ENCODE measurements at places on chromosomes 7 and 10.
A peak's percentile ranks its signal among the peaks of the same experiment; 100 is the strongest.

GRCh38 chr10:132113206-132113605 lies 47.5 kb downstream of the JAKMIP3 start:
- peak; percentile 74 for DNase-seq

DNA sequence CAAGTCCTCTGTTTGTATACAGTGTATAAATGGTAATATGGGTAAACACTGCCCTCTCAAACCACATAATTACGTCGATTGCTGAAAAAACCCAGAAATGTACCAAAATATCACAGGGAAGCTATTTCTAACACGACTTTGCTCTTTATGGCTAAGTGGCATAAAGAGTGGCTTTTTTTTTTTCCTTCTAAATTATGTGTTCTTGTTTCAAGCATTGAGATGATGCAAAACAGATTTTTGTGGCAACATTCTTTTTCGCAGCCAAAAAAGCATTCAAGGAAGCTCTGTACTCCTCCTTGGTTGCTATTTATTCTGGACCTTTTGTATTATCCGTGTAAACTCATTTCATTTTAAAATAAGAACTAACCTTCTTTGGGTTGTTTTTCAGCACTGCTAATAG lies 138.9 kb downstream of the VTI1A start:
- DNase-seq = no peak

DNA sequence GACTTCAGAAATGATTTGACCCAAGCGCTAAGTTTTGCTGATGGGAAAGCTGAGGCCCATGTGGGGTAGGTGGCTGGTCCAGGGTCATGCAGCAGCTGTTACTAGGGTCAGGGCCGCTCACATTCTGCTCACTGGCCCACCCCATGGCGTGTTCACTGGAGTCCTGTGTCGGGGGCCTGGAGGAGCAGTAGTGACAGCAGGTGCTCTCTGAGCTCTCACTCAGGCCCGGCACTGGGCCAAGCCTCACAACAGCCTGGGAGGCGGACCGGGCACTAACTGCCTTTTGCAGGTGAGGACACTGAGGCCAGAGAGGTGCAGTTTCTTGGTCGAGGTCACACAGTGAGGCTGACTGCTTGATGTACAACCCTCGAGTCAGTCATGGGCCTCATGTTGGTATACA lies 82.7 kb downstream of the GLRX3 start:
- no peak for DNase-seq

- DNase-seq = no peak
These were observed 135.8 kb downstream of the ARID5B start for GRCh38 chr10:62037166-62037831.

DNA sequence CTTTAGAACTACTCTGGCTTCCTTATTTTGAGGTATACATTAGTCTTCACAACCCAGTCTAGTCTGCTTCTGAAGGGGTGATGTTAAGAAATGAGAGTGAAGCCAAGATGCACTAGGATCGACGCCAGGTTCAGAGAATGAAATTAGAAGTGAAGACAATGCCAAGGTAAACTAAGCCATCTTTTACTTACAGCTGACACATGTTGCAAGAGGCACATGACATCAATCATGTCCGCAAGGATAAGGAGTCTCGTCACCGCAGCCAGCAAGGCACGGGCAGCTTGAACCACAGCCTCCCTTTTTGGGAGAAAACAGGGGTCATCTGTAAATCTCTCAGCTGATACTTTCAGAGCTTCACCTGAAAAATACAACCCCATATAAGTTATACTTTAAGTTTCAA lies 156.7 kb downstream of the CTNNA3 start:
- DNase-seq = no peak

- no peak for DNase-seq
These were observed 39.4 kb downstream of the CSGALNACT2 start for GRCh38 chr10:43177595-43177994.

GRCh38 chr10:89421018-89421476 lies 6.7 kb downstream of the IFIT5 start:
- DNase-seq = no peak

DNA sequence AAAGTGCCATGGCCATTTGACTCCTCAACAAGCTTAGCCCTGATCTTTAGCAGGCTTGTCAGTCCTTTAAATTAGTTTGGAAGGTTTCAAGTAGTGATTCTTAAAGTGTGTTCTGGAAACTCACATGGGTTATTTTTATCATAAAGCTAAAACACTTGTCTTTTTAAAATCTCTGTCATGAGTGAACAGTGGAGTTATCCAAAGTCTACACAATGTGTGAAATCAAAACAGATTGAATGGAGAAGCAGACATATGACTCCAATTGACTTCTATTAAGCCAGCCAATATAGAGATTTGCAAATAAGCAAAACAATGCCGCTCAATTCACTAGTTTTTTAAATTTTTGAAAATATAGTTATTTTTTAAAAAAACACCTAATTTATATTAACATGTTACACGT lies 53.3 kb upstream of the SORCS3 start:
- DNase-seq = no peak

GRCh38 chr7:29278337-29279069 lies 83.9 kb downstream of the CHN2 start:
- no peak for DNase-seq

DNA sequence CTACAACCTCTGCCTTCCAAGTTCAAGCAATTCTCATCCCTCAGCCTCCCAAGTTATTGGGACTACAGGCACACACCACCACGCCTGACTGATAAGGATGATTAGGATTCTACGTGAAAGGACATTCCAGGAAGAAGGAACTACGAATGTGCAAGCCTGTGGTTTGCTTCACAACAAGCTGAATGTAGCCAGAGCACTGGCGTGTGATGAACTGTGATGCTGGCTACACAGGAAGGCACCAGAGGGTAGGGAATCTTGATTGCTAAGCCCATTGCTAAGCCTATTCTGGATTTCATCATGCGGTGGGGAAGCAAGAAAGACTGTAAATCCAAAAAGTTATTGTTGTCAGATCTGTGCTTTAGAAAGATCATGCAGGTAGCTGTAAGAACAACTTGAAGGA lies 72.3 kb upstream of the SRRM3 start:
- no peak for DNase-seq

- no peak for DNase-seq
These were observed 89.3 kb upstream of the ARID5B start for GRCh38 chr10:61812052-61812721.

GRCh38 chr7:131967216-131967730 lies 410.8 kb upstream of the PODXL start:
- DNase-seq = no peak

DNA sequence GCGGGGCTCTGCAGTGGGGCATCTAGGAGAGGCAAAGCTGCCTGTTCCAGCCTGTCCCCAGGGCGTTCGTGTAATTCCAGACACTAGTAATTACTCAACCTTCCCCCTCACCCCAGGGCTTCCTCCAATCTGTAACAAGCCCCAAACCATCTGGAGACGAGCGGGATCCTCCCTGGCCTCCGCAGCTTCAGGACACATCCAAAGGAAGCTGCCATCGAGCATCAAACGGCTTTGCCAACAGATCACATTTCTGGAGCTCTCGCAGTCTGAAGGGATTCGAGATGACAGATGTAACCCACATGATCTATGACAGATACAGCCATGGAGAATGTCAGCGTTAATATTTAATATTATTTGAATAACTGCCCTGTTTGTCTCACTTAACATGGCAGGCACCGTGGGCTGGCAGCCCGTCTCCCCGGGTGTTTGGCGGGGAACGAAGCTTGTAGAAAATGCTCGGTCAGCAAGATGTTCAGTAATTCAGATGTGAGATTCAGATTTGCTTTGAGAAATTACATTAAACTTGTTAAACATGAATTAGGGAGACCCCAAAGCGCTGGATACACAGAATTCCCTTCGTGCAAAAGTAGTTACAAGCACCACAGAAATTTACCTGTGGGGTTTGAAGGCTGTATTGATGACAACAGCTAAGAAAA lies 108.5 kb upstream of the C7orf33 start:
- DNase-seq = no peak

DNA sequence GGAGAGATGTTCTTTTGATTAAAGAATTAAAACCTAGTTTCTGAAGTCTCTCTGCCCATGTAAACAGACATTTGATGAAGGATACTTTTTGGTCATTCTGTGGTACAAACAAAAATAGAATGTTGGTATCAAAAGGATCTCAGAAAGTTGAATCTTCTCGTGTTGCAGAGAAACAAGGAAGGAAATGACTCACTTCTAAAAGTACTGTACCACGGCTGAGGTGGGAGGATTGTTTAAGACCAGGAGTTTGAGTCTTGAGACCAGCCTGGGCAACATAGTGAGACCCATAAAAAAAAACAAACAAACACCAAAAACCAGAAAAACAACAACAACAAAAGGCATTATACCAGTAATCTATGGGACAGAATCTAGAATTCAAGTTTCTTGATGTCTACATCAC lies 69.7 kb downstream of the PRSS58 start:
- no peak for DNase-seq

DNA sequence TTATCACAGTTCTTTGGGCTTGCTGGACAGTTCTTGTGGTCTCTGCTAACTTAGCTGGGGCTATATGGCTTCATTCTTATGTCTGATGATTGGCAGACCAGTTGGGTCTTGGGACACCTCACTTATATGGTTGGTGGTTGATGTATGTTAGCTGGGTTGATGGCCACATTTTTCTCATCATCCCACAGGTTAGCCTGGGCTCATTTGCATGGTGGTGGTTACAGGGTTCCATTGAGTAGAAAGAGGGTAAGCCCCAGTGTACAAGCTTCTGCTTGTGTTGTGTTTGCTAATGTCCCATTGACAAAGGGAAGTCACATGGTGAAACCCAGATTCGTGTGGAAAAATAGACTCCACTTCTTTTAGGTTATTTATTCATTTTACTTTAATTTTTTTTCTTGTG lies 40.6 kb downstream of the TMEM60 start:
- DNase-seq = no peak

DNA sequence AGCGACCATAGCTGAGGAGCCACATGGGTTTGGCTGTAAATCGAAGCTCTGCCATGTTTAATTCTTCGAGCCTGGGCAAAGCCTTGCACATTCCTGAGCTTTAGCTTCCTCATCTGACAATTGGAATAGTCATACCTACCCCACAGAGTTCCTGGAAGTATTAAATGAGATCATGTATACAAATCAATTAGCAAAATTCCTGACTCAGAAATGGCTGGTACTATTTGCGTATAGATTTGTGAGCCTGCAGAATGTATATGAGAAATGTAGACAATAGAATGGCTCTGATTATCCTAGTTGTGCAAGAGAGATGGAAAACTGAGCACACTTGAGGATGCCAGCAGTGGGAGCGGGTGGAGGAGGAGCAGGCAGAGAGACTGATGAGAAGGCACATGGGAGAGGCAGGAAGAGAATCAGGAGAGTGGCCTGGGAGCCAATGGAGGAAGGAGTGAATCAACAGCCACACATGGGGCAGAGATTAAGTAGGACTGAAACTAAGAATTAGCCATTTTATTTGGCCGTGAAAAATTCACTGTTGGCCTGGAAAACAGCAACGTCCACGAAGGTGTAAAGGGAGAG lies 128.0 kb upstream of the C1GALT1 start:
- DNase-seq = no peak

GRCh38 chr10:24503461-24504320 lies 220.0 kb downstream of the ARHGAP21 start:
- DNase-seq = no peak

- no peak for DNase-seq
These were observed 3.8 kb downstream of the MCM10 start for GRCh38 chr10:13165177-13165576.

GRCh38 chr10:113555245-113555644 lies 2.4 kb downstream of the HABP2 start:
- no peak for DNase-seq

GRCh38 chr10:103168438-103168837 lies 24.6 kb downstream of the NT5C2 start:
- DNase-seq = no peak

DNA sequence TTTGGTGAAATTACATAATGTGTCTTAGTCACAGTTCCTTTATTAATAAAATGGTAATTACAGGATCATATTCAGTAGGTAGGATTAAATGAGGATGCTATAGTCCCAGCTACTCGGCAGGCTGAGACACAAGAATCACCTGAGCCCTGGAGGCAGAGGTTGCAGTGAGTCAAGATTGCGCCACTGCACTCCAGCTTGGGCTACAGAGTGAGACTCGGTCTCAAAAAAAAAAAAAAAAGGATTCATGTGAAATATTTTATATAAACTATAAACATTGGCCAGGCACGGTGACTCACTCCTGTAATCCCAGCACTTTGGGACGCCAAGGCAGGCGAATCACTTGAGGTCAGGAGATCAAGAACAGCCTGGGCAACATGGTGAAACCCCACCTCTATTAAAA lies 197.9 kb downstream of the IMMP2L start:
- no peak for DNase-seq

DNA sequence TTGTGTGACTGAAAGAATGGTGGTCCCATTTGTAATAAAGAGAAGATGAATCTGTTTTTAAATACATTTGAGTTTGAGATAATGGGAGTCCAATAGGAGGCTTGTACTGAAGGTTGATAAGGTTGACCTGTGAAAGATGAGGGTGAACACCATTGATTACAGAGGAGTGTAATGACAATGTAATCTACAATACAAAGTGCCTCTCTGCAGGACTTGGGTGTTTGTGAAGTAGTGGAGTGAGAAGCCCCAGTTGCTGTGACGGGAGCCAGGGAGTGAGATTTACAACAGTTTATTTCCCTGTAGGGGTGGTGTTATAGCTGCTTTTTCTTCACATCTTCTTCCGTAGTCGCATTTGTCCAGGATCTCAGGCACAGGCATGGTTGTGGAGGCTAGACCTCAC lies 189.9 kb downstream of the EXOC4 start:
- DNase-seq = no peak

Measured in Ammon's horn (tissue), 1 donor.